Trophoblast cell (in vitro differentiated cells and primary cell): ENCODE measurements at places on chromosomes 6 and 20.

- DNase-seq, result no peak
These were observed 246.9 kb downstream of the SOX4 start for GRCh38 chr6:21840428-21840827.

DNA sequence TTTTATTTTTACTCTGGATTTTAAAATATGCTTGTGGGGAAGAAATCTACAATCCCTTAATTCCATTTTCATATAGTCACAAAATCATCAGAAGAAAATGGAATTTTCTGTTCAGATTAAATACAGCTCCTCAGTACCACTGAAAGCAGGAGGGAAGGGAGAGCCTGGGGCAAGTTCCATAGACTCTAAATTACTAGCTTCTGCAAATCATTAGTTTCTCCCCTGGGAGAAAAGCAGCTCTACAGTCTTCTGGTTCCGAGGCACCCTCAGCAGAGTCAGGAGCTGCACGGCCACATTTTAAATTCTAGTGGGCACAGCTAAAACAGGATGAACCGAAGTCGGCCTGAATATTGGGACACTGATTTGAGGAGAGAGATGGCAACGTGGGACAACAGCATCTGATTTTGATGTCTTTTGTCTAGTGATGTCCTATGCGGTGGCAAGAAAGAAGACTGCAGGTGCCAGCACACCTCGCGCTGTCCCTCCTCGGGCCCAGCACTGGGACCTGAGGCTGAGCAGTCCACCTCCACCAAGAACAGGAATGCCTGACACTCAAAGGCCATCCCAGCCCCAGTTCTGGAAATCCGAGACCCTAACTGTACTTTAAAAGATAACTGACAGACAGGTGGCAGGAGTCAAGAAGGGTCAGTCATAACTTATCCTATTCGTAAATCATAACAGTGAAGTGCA is 90.7 kb downstream of the FOXC1 start:
- DNase-seq, result no peak

GRCh38 chr6:85911067-85911466 is 268.4 kb upstream of the SYNCRIP start:
- DNase-seq, result peak; percentile 17

GRCh38 chr6:396126-396520 is 4.6 kb downstream of the IRF4 start:
- DNase-seq, result no peak

- DNase-seq, result no peak
These were observed 161.0 kb upstream of the LAMP5 start for GRCh38 chr20:9353180-9353915.

GRCh38 chr6:38131527-38131965 is 312.0 kb downstream of the ZFAND3 start:
- DNase-seq, result peak; percentile 30

GRCh38 chr6:13427801-13428582 is 59.4 kb downstream of the GFOD1 start:
- DNase-seq, result no peak

GRCh38 chr20:49510562-49511122 is 28.2 kb upstream of the KCNB1 start:
- peak; percentile 42 for DNase-seq

DNA sequence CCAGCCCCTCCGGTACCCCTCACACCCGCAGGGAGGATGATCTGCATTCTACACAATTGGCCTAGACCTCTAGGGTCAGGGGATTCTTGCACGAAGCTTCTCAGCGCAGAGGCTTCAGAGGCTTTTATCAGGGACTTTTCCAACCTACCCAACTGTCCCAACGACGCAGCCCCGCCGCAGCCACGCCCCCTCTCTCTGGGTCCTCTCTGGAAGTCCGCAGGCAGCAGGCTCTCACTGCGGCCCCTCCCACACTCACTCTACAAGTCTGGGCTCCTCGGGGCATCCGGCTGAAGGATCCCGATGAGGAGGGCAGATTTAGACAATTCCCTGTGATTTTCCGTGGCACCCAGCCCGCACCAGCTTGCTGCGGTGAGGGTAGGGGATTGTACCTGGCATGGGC is 227.7 kb upstream of the RNF24 start:
- no peak for DNase-seq

- DNase-seq, result no peak
These were observed 47.6 kb upstream of the FUCA2 start for GRCh38 chr6:143559051-143559660.

GRCh38 chr20:62893700-62894099 is 32.1 kb upstream of the TCFL5 start:
- DNase-seq, result no peak

- peak; percentile 56 for DNase-seq
These were observed 62.2 kb downstream of the MYLK4 start for GRCh38 chr6:2688401-2689064.

DNA sequence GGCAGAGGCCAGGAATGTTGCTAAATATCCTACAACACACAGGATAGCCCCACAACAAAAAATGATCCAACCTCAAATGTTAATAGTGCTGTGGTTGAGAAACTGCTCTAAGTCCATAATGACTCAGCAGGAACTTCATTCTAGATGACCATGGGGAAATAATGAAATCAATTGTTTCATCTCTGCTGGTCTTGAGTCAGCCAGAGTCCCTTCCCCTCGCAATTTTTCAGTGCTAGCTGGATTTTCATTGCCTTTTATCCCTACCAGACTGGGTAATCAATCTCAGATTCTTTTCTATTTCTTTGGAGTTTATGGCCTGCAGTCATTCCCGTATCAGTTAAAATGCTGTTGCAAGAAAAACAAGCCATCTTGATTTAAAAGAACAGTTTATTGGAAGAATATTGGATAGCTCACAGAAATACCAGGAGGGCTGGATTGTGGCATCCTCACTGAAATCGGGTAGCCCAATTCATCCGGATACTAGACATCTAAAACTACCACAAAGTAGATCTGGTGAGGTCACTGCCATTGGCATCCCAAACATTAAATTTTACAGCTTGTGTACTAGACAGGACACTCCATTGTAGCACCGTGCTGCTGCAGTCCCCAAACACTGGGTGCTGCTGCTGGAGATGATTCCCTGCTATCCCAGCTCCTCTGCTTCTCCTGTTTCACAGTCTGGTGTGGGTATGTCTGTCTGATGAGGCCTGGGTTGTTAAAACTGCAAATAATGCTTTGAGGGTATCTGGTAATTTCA is 30.3 kb upstream of the POPDC3 start:
- DNase-seq, result peak; percentile 8

GRCh38 chr20:44721785-44722054 is 6.6 kb downstream of the CCN5 start:
- no peak for DNase-seq

DNA sequence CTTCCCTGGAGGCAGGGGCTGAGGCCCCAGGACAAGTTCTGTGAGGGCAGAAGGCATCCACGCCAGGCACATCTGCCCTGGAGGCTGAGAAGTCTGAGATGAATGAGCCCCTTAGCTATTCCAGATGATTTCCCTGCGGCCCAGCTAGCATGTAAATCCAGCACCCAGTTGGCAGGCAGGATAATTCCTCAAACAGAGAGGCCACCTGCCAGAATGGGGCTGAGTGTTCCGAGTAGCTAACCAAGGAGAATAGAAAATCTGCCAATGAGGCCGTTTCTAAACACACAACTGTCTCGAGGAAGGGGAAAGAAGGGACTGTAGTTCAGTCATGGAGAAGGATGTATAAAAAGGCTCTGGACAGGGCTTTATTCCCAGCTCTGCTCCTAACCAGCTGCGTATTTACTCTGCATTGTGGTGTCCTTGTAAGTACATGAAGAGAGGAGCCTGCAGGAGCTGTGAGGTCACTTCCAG is 211.4 kb upstream of the CDYL start:
- DNase-seq, result peak; percentile 94

DNA sequence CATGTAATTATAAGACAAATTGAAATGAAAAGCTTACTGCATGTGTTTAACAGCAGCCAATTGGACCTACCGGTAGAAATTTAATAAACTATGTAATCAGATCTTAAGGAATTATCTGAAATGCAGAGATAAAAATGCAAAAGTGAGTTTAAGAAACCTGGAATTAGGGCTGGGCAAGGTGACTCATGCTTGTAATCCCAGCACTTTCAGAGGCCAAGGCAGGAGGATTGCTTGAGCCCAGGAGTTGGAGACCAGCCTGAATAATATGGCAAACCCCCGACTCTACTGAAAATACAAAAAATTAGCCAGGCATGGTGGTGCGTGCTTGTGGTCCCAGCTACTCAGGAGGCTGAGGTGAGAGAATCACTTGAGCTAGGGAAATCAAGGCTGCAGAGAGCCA is 74.1 kb downstream of the HFE start:
- DNase-seq, result no peak

GRCh38 chr20:6665161-6665560 is 102.3 kb upstream of the BMP2 start:
- DNase-seq, result peak; percentile 9

DNA sequence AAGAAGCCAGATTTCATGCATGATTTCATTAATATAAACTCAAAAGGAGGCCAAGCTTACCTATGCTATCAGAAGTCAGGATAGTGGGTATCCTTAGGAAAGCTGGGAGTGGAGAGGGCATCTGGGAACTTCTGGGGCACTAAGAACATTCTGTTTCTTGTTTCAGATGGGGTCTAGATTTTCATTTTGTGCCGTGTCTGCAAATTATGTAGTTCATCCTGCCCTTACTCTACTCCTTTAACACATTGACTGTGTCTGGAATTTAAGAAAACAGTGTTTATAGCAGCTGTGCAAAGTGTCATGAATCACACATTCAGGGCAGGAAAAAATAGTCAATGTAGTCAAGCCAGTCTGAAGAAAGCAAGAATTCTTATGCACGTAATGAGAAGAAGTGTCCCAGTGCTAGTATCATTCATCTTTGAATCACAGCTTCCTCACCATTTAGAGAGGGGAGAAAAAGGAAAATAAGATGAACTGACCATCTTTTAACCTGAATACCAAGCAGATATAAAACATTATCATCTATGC is 11.6 kb upstream of the SPTLC3 start:
- no peak for DNase-seq

DNA sequence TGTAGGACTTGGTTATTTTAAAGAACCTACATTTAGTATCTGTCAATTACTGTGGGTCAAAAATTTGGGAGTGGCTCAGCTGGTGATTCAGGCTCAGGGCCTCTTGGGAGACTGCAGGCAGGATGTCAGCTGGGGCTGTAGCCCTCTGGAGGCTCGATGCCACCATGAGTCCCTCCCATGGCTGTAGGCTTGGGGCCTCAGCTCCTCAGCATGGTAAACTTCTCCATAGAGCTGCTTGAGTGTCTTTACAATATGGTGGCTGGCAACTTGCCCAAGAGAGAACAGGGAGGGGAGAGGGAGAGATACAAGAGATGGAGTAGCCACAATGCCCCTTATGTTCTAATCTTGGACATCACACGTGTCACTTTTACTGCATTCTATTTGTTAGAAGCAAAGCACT is 470.4 kb downstream of the CDH26 start:
- no peak for DNase-seq

- DNase-seq, result no peak
These were observed 20.7 kb upstream of the ADRM1 start for GRCh38 chr20:62282103-62282502.

GRCh38 chr20:17725094-17725835 is 25.5 kb downstream of the BANF2 start:
- no peak for DNase-seq

GRCh38 chr6:101126501-101126900 is 245.4 kb upstream of the ASCC3 start:
- DNase-seq, result no peak

- DNase-seq, result no peak
These were observed 86.8 kb upstream of the AFDN start for GRCh38 chr6:167739721-167740475.

DNA sequence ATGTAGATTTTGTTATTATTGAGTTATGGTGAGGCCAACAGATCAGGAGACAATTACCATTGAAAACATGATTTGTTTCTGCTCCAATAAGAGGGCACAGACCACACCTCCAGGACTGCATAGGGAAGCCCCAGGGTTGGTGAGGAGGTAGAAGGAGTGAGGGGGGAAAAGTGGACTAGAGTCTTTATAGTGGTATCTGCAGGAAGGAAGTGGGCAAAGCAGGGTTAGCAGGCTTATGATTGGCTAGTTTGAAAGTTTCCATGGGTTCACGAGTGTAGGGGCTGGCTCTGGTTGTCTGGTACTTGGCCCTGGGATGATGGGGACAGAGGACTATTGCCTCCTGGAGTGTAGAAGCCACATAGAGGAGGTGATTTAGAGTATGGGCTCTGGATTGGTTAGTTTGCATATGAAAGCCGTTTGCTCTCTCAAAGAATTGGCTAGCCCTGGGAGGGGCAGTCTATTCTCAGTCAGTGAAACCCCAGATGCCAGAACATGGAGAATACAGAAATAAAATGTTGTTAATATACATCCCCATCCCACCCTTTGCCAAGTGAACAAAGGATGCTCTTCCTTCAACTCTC is 156.6 kb downstream of the KLHL32 start:
- DNase-seq, result no peak

- DNase-seq, result no peak
These were observed 290.4 kb downstream of the GRIK2 start for GRCh38 chr6:101683884-101684283.

GRCh38 chr6:81480139-81480538 is 272.3 kb downstream of the TENT5A start:
- DNase-seq, result peak; percentile 60

DNA sequence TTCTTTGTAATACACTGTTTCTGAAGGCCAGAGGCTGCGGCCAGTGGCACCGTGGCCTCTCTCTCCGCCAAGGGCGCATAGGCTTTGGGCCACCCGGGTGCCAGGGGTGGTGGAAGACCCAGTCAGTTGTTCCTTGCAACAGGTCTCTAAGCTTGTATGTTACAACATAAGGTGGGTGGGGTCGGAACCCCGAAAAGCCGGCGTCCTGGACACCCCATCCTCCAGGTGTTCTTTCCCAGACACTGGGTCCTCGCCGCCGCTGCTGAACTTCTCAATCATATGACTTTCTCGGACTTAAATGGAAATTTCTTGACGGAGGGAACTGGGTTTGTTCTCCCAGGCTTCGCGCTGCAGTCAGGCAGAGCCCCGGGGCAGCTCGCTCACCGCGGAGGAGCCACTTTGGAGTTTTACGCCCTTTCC is 983 bp upstream of the KCNQ5 start:
- no peak for DNase-seq

GRCh38 chr6:4974962-4975361 is 28.9 kb downstream of the RPP40 start:
- DNase-seq, result no peak

GRCh38 chr6:43401730-43402129 is 25.6 kb upstream of the ABCC10 start:
- DNase-seq, result no peak

GRCh38 chr20:58366866-58367265 is 22.2 kb upstream of the VAPB start:
- peak; percentile 56 for DNase-seq

DNA sequence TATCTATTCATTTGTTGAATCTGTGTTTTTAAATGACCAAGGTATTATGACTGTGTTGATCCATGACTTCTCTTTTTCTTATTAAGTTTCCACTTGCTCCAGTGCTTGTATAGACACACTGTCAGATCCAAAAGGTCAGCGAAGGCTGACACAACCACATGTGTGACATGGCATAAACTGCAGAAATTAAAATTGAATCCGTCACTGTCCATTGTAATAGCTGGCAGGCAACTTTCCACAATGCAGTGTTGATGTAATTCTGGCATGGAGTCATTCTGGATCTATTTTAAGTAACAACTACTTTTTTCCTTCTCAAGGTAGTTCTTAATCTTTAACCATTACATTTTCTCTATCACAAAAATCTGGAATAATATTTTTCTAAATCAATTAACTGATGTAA is 145.3 kb downstream of the AIG1 start:
- no peak for DNase-seq

GRCh38 chr20:39253051-39253755 is 291.1 kb downstream of the DHX35 start:
- no peak for DNase-seq

- no peak for DNase-seq
These were observed 347.5 kb downstream of the SAMD5 start for GRCh38 chr6:147855803-147856482.

- DNase-seq, result no peak
These were observed 9.0 kb downstream of the FKBP1A start for GRCh38 chr20:1383623-1384404.
